ENCODE measurements at places on chromosomes 7 and 10. TPM values are rescaled to one million over a fixed set of nuclear protein-coding genes. Genes with fewer than 3 reads are reported as not detected.

Gene CYP2C18
- total RNA-seq, result not detected

- DNase-seq, result no peak
These were observed 85.4 kb upstream of the GSDME start for GRCh38 chr7:24842449-24843241.

Gene PRF1
- 107 TPM for total RNA-seq

DNA sequence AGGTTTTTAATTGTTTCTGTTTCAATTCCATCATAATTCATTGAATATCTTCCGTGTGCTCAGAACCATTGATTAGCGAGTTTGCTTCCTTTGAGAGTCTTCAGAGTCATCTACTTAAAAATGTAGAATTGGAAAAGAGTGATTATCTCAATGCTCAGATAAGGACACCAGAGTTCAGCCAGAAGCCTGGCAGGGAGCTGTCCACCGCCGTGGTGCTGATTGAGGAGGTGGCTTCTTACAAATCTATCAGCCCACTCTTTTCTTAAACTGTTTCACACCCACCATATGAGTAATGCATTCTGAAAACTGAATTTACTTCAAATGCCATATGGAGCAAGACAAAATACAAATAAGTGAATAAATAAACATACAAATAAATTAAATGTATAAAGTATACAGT is 79.3 kb downstream of the INSYN2A start:
- peak; percentile 58 for DNase-seq

Gene C7orf33
- not detected for total RNA-seq

Gene FKBP6
- not detected for total RNA-seq

DNA sequence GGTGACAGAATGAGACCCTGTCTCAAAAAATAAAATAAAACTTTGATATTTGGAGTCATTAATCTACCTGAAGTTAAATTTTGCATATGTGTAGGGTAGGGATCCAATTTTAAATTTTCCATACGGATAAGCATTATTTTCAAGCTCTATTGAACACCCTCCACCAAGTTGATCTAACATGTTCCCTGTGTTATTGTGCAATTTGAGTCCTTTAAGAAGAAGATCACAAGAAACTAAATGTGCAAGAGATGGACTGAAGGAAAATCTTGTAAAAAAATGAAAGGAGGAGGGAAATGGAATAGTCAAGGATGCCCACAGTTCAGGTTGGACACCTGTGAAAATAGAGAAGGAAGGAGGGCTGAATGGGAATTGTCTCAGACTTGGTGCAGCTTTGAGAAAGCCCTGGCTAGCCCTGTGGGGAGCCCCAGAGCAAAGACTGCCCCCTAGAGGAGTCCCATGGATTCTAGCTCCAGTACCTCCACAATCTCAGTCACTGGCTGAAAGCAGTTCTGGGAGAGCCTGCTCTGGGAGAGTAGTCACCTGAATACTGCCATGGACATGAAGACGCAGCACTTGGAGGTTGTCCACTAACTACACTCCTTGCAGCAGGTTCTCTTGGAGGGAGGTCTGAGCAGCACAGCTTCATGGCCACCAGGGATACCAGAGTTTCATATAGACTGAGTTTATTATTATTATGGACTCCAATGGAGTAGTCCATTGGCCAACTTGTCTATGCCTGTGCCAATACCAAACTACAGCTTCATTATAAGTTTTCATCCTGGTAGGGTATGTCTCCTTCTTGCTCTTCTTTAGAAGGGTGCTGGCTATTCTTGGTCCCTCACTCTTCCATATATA is 5.7 kb upstream of the TIAL1 start:
- DNase-seq, result peak; percentile 65

Gene EPHB6
- 5.5 TPM for total RNA-seq

DNA sequence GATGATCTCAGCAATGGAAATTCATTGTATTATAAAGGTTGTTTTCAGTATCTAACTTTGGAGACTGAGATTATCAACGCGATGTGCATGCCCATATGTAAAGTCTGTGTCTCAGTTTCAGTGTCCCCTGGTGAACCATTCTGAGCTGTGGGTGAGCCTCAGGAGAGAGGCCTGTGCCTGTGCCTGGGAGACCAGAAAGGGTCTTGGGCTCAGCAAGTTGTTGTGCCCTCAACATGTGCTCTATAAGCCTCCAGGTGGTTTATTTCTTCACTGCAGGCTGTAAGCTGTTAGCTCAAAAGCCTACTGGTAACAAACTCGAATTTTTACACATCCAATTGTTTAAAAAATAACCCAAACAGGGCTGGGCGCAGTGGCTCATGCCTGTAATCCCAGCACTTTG is 151.9 kb downstream of the PKD1L1 start:
- no peak for DNase-seq

GRCh38 chr7:5360971-5361370 is 62.7 kb downstream of the TNRC18 start:
- no peak for DNase-seq
